Heart right ventricle (tissue), 16 donors: ENCODE measurements at places on chromosomes 11 and 22. TPM values are rescaled to one million over a fixed set of nuclear protein-coding genes. Genes with fewer than 3 reads are reported as not detected.

DNA sequence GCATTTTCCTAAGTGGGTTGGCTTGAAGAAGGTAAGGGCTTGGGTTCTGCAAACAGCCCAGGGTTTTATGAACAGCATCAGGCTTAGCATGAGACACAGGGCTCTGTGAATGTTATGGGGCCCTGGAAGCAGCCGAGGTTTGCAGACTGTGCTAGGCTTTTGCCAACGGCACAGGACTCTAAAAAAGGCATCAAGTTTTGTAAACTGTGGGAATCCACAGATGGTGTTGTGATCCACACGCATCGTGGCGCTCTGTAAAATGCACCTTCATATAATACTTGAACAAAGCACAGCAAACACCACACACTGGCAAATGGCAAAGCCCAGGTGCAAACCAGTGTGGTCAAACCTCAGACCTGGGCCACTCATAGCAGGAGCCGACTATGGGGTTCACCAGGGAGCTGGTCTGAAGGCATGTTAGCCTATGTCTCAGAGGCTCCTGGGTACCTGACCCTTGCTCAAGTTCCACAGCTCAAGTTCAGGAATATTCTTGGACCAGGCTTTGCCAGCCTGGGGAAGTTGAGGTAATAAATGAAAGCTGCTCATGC, 2.4 kb upstream of the SLCO2B1 start:
- no peak for DNase-seq

Gene TPH1
- 0.07 TPM for total RNA-seq

- DNase-seq = no peak
Measured at GRCh38 chr11:116678887-116679286, 93.9 kb downstream of the BUD13 start.

DNA sequence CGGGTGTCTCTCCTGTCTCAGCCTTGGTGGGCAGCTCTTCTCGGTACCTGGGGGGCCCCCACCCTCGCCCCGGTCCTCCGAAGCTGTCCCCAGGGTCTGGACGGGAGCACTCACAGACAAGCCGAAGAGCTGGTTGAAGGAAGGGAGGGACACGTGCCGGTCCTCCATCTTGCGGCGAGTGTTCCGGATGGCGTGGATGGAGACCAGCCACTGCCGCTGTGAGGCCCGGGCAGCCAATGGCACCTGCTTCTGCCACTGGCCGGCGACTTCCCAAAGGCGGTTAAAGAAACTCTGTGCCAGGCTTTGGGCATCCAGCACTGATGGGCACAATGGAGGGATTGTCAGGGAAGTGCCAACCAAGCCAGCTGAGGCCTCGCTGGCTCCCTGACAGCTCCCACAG, 18.7 kb downstream of the PPM1F start:
- no peak for DNase-seq

GRCh38 chr22:49016909-49017481, 810.7 kb downstream of the BRD1 start:
- DNase-seq = no peak
